NCI-H226 (cell line): ENCODE measurements at places on chromosomes 13 and 19.
A peak's percentile ranks its signal among the peaks of the same experiment; 100 is the strongest.

GRCh38 chr19:50712833-50713232 is 6.8 kb downstream of the SHANK1 start:
- DNase-seq: no peak

- no peak for DNase-seq
Measured at GRCh38 chr13:94160875-94161274, 318.6 kb downstream of the DCT start.

DNA sequence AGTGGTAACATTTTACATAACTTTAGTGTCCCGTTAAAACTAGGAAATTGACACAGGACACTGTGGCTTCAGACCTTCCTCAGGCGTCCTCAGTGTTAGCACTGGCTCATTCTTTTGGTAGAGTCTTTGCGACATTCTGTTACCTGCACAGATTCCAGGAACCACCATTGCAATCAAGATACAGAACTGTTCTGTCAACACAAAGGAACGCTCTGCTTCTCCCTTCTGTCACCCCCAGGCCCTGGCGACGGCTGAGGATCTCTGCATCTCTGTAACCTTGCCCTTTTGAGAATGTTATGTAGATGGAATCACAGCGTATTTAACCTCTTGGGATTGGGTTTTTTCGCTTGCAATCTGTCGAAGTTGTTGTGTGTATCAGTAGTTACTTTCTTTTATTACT is 22.6 kb downstream of the KDM4B start:
- no peak for DNase-seq

DNA sequence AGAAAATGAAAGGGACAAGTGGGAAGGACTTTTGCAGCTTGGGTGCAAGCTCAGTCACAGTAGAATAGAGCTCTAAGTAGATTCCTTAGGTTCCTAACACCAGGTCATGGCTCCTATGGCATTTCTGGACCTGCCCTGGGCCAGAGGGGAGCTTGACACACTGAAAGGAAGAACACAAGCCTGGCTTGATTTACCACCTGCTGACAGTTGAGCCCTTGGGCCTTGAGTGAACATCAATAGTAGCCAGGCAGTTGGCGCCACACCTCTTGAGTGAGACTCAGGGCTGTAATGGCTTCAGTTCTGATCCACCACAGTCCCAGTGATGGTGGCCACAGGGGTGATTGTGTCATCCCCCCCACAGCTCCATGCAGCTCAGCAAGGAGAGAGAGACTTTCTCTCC is 221.9 kb upstream of the PCDH17 start:
- DNase-seq: no peak

DNA sequence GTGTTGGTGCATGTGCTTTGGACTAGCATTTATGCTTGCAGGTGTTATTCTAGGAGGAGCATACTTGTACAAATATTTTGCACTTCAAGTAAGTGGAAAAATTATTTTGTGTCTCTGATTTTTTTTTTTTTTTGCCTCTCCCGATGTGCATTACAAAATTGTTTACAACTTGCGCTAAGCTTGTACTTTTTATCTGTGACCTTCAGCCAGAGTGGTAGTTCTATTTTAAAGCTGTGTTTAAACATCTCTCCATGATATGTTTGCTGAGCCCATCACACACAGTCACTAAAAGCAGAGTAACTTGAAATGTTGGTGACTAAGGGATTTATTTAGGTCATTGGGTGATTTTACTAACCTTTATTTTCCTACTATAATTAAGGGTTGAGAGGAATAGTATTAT is 20.8 kb downstream of the ITM2B start:
- no peak for DNase-seq

- DNase-seq: peak; percentile 8
Measured at GRCh38 chr13:79782541-79783205, 301.7 kb downstream of the NDFIP2 start.

- no peak for DNase-seq
Measured at GRCh38 chr19:5891572-5891937, 12.0 kb downstream of the NDUFA11 start.

DNA sequence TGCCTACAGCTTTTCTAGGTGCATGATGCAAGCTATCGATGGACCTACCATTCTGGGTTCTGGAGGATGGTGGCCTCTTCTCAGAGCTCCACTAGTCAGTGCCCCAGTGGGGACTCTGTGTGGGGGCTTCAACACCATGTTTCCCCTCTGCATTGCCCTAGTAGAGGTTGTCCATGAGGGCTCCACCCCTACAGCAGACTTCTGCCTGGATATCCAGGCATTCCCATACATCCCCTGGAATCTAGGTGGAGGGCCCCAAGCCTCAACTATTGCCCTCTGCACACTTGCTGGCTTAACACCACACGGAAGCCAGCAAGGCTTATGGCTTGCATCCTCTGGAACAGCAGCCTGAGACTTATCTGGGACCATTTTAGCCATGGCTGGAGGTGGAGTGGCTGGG is 1299.9 kb upstream of the MIR17HG start:
- no peak for DNase-seq

DNA sequence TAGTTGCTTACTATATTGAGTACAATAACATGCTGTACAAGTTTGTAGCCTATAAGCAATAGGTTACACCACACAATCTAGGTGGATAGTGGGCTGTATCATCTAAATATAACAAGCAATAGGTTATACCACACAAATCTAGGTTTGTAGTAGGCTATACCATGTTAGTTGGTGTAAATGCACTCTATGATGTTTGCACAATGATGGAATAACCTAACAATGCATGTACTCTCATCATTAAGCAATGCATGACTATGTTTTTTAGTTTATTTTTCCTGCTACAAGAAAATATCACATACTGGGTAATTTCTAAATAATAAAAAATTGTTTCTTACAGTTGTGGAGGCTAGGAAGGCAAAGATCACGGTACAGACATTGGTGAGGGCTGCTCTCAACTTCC is 262.5 kb downstream of the SLITRK6 start:
- DNase-seq: no peak

GRCh38 chr13:49476529-49476928 is 19.2 kb upstream of the PHF11 start:
- DNase-seq: no peak

DNA sequence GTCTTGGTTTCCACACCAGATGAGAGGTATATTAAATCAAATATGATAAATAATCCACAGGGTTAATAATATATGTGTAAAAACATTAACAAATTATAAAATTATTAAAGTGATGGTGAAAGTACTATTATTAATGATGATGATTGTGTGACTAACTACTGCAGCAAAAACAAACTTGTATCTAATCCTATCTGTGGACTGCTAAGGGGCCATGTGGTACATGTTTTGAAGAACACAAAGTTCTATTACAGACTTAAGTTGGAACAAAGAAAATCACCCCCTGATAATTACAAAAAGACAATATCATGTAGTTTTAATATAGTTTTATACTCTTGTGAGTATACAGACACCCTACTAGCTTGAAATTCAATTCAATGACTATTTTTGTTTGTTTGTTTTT is 504.2 kb upstream of the NBEA start:
- DNase-seq: no peak

- no peak for DNase-seq
Measured at GRCh38 chr13:20877902-20878301, 24.6 kb downstream of the XPO4 start.

DNA sequence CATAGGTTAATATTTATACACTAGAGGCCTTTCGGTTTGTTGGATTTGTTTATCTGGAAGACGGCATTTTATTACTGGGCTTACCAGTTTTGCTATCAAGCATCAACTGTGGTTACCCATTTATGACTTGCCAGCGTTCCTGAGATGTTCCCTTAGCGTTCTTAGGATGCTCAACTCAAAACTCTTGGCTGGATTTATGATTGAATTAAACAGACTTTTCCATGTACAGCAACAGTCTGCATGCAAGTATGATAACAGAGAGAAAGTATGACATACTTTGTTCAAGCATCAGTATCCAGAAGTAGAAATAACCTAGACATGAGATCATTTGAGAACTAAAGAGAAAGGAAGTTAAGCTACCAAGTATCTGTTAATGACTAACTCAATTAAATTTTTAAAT is 29.9 kb upstream of the RNF113B start:
- peak; percentile 69 for DNase-seq

DNA sequence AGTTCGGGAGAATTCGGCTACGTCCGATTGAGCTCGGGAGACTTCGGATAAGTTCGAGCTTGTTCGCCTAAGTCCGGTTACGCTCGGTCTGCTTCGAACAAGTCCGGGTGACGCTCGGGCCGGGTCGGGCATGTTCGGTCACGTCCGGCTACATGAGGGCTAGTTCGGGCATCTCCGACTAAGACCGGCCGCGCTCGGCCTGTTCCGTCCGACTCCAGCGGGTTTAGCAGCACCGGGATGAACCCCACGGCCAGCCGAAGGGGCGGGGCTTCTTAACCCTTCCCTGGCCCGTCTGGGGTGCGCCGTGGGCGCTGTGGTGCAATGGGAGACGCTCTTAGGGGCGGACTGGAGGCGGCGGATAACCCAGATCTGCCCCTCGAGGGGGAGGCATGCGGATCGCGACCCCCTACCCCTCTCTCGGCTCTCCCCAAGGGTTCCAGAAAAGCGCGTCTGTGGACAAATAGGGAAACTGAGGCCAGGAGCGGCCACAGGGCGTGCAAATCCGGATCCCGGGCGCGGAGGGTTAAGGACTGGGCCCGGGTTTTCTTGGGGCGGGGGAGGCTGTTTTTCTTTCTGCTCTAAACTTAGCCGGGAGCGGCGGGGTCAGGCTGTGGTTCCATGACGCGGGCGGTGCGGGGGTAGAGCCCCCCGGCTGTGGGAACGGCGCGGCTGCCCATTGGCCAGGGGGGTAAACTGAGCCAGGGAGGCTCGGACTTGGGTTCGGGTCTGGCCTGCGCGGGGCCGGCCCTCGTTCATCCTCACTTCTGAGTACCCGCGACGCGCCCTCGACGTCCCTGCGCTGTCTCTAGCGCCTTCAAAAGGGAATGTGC is 1.5 kb downstream of the PDE4C start:
- peak; percentile 94 for DNase-seq

GRCh38 chr19:40960062-40960685 is 30.9 kb upstream of the CYP2B6 start:
- peak; percentile 55 for DNase-seq

DNA sequence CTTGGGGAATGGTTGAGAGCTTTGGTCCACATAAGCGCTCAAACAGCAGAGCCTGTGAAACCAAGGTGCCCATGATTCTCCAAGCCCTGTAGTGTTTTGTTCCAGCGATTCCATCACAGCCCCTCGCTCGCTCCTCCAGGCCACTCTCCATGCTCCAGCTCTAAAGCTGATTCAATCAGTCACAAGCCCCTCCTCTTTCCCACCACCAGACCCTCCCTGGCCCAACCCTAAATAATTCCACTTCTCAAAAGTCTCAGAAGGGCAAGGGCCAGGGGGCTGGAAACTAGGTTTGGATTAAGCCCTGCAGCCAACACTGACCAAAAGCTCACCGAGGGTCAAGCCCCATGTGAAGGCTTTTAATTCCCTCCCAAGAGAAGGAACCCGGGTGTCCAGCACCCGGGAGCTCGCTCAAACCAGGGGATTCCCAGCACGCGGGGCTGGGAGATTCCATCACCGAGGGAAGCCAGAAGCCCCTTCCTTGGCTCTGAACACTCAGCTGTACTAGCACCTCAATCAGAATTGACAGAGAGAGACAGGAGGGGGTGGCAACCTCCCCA is 1.5 kb downstream of the ZNF296 start:
- no peak for DNase-seq

- DNase-seq: no peak
Measured at GRCh38 chr19:7908742-7909461, 5.2 kb downstream of the MAP2K7 start.

DNA sequence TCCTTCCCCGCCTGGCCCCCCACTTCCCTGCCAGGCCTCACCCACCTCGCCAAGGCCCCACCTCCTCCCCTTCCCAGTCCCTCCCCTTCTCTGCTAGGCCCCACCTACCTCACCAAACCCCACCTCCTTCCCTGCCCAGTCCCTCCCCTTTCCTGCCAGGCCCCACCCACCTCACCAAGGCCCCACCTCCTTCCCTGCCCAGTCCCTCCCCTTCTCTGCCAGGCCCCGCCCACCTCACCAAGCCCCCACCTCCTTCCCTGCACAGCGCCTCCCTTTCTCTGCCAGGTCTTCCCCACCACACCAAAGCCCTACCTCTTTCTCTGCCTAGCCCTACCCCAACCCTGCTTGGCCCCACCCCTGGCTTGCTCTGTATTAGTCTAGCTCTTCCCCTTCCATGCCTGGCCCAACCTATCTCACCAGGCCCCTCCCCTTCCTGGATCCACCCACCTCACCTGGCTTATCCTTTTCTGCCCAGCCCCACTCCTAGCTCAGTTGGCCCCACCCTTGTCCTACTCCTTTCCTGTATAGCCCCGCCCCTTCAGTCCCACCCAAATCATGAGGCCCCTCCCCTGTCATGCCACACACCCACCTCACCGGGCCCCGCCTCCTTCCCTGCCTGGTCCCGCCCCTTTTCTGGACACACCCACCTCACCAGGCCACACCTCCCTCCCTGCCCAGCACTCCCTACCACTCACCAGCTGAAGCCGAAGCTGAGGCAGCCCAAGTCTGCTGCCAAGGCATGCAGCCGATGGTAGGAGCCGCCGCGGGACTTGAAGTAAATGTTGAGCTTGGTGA is 16.2 kb downstream of the CERS1 start:
- peak; percentile 38 for DNase-seq

DNA sequence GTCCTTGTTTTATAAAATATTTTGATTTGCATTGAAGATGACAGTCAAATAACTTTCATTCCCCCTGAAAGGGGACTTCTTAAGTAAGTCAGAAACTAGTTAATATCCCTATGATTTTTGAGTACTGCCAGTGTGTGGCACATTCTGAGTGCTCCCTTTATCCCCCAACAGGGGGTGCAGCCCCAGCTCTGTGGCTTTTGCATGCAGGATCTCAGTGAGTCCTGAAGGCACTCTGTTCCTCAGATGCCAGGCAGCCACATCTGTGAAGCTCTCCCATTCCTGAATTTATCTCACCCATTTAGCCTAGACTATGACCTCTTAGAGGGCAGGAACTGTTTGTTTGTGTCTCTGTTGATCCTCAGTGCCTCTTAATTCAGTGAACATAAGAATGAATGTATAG is 123.1 kb downstream of the CDK8 start:
- DNase-seq: no peak

GRCh38 chr19:16429759-16430091 is 42.0 kb downstream of the EPS15L1 start:
- DNase-seq: no peak

DNA sequence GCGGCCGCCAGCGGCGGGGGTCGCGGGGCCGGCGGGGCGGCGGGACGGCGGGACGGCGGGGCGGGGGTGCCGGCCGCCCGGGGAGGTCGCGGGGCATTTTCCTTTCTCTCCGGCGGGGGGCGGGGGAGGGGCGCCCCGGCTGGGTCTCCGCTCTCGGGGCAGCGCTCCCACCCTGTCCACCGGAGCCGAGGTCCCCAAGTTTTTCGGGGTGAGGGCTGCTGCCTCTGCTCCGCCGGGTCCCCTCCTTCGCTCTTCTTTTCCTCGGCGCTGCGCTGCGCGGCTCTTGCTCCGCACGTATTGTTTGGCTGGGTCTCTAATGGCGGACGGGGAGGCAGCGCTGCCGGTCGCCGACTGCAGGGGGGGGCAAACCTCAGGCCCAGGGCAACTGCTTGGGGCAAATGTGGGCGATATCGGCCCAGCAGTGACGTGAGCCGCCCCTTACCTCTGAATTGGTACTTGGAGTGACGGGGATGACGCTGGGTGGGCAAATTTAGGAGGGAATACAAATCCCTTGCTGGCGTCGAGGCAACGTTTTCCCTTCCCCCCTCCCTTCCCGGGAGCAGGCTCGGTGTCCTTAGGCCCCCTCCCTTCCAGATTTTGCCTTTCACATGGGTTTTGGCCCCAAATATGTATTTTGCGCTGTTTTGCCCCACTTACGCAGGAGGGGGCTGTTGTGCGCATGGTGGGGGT is 759 bp downstream of the ZMYM2 start:
- peak; percentile 3 for DNase-seq

- DNase-seq: no peak
Measured at GRCh38 chr13:105341256-105341655, 1194.2 kb downstream of the EFNB2 start.

GRCh38 chr19:45693106-45693788 is 781 bp downstream of the QPCTL start:
- DNase-seq: peak; percentile 49
